ENCODE measurements at places on chromosomes 2 and 18.

GRCh38 chr2:172999641-173000386 is 75.8 kb upstream of the MAP3K20 start:
- DNase-seq, result no peak

DNA sequence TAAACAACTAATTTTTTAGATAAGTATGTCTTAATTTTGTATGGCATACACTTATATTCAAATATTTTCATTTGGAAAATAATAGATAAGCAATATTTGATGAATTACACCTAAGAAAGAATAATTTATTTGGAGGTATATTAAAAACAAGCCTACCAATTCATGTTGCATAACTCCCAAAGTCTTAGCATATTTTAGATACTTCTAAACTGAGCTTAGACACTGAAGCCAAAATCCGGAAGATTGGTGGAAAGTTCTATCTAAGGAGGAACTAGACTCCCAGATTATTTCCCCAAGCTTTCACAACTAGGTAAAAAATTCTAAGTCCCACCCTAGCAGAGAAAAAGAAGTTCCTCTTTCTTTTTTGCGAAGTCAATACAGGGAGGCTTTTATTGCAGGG is 221.0 kb upstream of the MMADHC start:
- DNase-seq, result peak; percentile 47

GRCh38 chr18:49486606-49486952 is 455 bp downstream of the C18orf32 start:
- peak; percentile 17 for DNase-seq

DNA sequence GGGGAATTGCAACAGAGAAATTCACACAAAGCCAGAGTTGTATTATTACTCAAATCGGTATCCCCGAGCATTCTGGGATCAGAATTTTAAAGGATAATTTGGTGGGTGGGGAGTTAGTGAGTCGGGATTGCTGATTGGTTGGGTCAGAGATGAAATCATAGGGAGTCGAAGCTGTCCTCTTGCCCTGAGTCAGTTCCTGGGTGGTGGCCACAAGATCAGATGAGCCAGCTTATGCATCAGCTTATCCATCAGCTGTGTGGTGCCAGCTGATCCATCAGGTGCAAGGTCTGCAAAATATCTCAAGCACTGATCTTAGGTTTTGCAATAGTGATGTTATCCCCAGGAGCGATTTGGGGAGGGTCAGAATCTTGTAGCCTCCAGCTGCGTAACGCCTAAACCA is 34.3 kb upstream of the ITM2C start:
- no peak for DNase-seq

GRCh38 chr2:179096090-179096489 is 46.2 kb upstream of the CCDC141 start:
- DNase-seq, result no peak

- peak; percentile 54 for DNase-seq
These were observed 49.1 kb downstream of the TMEM17 start for GRCh38 chr2:62456721-62457539.

DNA sequence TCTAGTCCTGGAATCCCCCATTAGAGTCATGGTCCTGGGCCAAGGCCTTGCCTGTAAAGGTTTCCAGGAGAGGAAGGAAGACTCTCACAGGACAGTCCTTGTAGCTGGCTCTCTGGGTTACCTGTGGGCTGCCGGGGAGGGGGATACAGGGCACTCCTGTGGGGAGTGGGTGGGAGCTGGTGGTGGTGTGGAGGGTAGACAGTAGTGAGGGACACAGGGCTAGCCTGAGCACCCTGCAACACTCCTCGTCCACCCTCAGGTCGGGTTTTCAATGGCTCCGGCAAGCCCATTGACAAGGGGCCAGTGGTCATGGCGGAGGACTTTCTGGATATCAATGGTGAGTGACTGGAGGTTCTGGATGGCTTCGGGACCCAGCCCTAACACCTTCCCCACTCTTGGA is 19.7 kb upstream of the ANKRD53 start:
- DNase-seq, result no peak

All from fibroblast of pulmonary artery (primary cell).